ENCODE measurements at places on chromosomes 5 and 9. TPM values are rescaled to one million over a fixed set of nuclear protein-coding genes. Genes with fewer than 3 reads are reported as not detected.
A peak's percentile ranks its signal among the peaks of the same experiment; 100 is the strongest.

DNA sequence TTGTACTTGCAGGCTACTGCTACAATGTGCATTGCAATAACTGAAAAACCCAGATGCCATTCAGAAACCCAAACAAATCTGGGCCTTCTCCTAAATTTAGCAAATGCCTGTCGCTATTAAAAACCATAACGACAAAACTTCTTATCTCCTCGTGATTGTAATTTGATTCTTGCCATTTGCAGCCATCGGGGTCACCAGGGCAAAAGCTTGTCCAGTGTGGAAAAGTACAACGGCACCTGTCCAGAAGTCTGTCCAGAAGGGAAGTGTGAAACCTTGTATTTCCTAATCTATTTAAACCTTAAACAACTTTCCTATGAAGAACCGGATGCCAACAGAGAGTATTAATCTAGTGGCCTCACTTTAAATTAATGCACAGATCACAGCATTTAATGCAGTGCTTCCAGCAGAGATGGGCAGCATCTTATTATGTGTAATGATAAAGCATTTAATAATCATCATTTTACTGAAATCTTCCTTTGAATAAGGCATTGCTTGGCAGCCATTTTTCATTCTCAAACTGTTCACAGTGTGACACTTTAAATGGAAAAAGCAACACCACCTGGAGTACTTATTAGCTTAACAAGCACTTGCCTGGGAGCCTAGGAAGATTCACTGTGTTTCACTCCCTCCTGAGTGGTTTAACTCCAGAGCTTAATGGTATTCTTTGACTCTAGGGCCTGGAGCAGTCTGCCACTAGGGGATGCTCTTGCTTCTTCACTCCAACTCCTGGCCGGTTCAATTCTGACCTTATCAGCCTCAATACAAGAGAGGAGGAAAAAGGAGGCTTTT lies 4.9 kb upstream of the C7 start:
- peak; percentile 71 for DNase-seq
- H3K4me1 ChIP-seq: no peaks in the 10 kb centered on the region
- no peaks in the 10 kb centered on the region for H3K27me3 ChIP-seq
- H3K27ac ChIP-seq: peak overlapping the region; percentile 17

- no peak overlapping the region for H3K4me3 ChIP-seq
- H3K27ac ChIP-seq: no peak overlapping the region
- no peak for DNase-seq
- H3K36me3 ChIP-seq: no peaks in the 10 kb centered on the region
- no peaks in the 10 kb centered on the region for H3K4me1 ChIP-seq
Measured at GRCh38 chr9:37386988-37387387, 35.5 kb upstream of the GRHPR start.

DNA sequence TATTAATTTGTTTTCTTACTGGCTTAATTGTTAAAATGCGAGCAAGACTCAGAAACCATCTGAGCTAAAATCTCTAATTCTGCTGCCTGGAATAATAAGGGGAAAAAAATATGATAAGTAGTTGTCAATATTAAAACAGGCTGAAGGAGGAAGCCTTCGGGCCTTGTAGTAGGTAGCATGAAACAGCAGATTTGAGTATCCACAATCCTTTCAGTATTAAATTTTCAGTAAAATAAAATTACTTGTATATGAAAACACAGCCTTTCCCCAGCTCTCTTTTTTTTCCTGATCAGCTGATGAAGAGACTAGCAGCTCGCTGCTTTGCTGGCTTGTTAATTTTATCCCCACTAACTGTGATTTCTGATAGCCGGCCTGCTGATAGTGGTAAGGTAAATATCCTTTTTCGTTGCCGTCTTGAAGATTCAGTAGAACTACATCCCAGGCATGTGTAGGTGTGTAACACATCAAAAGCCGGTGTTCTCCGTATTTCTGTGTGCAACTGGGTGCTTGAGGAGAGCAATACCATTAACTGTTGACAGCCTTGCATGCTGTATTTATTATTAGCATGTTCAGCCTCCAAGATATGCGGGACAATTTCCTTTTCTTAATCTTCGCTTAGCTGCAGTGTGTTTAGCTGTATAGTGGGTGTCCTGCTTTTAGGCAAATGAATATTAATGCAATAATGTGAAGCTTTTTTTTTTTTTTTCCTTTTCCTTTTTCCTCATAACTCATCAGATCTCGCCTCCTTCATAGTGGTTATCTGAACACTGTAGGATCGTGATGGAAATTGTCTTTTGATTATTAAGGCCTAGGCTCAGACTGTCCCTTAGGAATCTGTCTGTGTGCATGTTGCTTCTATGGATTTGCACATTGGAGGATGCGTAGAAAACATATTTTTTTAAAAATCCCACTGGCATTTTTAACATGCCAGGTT lies 144.6 kb downstream of the SMARCA2 start:
- no peaks in the 10 kb centered on the region for H3K27me3 ChIP-seq
- no peaks in the 10 kb centered on the region for H3K36me3 ChIP-seq
- H3K4me1 ChIP-seq: no peaks in the 10 kb centered on the region
- no peak for DNase-seq

GRCh38 chr9:130189840-130190239 lies 17.6 kb downstream of the NCS1 start:
- peak overlapping the region; percentile 80 for H3K27ac ChIP-seq
- no peaks in the 10 kb centered on the region for H3K27me3 ChIP-seq
- no peak for DNase-seq
- no peak overlapping the region for H3K4me3 ChIP-seq
- H3K4me1 ChIP-seq: peaks cover 29% of the 10 kb centered on the region

DNA sequence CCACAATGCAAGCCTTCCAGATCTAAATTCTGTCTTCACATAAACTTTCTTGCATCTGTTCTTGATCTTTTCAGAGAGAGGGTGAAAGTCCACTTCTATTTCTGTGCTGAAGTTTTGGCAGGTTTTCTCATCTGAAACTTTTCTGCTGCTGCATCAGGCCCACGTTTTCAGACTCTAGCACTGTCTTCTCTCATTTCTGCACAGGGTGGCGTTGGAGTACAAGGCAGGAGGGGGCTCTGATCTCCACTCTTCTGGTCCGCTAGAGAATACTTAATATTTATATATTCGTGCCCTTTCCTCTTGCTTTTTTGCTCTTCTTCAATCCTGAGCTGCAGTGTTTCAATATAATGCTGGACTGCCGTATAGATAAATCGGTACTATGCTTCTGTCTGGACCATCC lies 204.0 kb upstream of the PRDM9 start:
- no peaks in the 10 kb centered on the region for H3K4me1 ChIP-seq
- H3K27ac ChIP-seq: no peak overlapping the region
- H3K36me3 ChIP-seq: no peaks in the 10 kb centered on the region

GRCh38 chr9:85501456-85501855 lies 240.3 kb downstream of the AGTPBP1 start:
- no peak overlapping the region for H3K27ac ChIP-seq
- H3K36me3 ChIP-seq: peaks cover 5% of the 10 kb centered on the region
- H3K4me1 ChIP-seq: no peaks in the 10 kb centered on the region
- no peak overlapping the region for H3K4me3 ChIP-seq

- DNase-seq: peak; percentile 17
- H3K4me1 ChIP-seq: no peaks in the 10 kb centered on the region
- peak within 1 kb of the TSS; percentile 19 for H3K4me3 ChIP-seq
- H3K36me3 ChIP-seq: no peaks in the 10 kb centered on the region
Measured at GRCh38 chr9:6645355-6646292, at the start of gene GLDC. GLDC (minus strand) TSS chr9:6645729; CDS start chr9:6645499, 230 bp downstream.

- H3K4me3 ChIP-seq: no peak overlapping the region
- H3K27me3 ChIP-seq: no peaks in the 10 kb centered on the region
- no peak overlapping the region for H3K27ac ChIP-seq
- H3K4me1 ChIP-seq: no peaks in the 10 kb centered on the region
- H3K36me3 ChIP-seq: no peaks in the 10 kb centered on the region
Measured at GRCh38 chr9:29796291-29796952, 2223.1 kb upstream of the C9orf72 start.

DNA sequence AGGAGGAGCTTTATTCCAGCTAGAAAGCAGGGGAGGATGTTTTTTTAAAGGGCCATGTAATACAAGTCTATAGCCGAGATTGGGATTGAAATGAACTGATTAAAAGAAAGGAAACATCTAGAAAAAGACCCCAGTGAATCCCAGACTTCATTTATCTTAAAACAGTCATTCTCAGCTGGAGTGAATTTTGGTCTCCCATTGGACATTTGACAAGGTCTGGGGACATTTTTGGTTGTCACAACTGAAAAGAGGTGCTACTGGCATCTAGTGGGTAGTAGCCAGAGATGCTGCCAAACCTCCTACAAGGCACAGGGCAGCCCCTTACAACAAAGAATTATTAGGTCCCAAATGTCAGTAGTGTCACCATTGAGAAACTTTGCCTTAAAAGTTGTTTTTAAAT lies 16.3 kb upstream of the SPINK4 start:
- no peak for DNase-seq
- no peaks in the 10 kb centered on the region for H3K27me3 ChIP-seq
- no peaks in the 10 kb centered on the region for H3K36me3 ChIP-seq
- H3K4me3 ChIP-seq: no peak overlapping the region

GRCh38 chr9:33146298-33146697 lies 20.8 kb downstream of the B4GALT1 start:
- H3K27me3 ChIP-seq: no peaks in the 10 kb centered on the region
- peaks cover 20% of the 10 kb centered on the region for H3K4me1 ChIP-seq
- no peak overlapping the region for H3K4me3 ChIP-seq
- no peak for DNase-seq
- H3K27ac ChIP-seq: no peak overlapping the region
- H3K36me3 ChIP-seq: no peaks in the 10 kb centered on the region

DNA sequence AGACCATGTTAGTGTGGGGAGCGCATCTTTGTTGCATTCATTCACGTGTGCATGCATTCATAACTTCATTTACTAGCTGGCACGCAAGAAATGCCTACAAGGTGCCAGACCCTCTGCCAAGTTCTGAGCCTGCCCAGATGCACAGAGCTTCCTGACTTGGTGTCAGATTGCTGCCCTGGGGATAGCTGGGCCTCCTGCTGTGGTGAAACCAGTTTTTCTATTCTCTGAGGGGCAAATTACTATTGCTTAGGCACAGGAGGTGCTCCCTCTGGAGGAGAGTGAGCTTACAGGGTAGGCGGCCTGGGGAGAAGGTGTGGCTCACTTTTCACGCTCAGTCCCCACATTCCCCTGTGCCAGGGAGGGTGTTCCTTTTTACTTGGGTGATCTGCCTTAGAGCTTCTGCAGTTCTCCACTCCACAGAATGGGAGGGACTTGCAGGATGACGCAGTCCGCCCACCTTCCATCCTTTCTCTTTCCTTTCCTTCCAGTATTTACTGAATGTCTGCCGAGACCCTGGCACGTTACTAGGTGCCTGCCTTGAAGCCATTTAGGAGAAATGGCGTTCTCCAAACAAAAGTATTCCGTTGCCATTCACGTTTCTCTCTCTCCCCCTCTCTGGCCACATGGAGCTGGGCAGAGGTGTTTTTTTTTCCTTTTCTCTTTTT lies 27.9 kb upstream of the CTNNA1 start:
- no peaks in the 10 kb centered on the region for H3K4me1 ChIP-seq
- H3K27me3 ChIP-seq: no peaks in the 10 kb centered on the region
- H3K36me3 ChIP-seq: no peaks in the 10 kb centered on the region
- H3K27ac ChIP-seq: peak overlapping the region; percentile 69
- DNase-seq: peak; percentile 34

- no peak for DNase-seq
- H3K27me3 ChIP-seq: no peaks in the 10 kb centered on the region
- H3K4me1 ChIP-seq: no peaks in the 10 kb centered on the region
- H3K4me3 ChIP-seq: no peak overlapping the region
Measured at GRCh38 chr5:104526866-104527265, 964.3 kb upstream of the NUDT12 start.

Gene ANKRD33B
- 2.1 TPM for total RNA-seq

Gene TMEM38B
- 18.9 TPM for total RNA-seq

Gene LCN1
- total RNA-seq: not detected

Gene MLANA
- not detected for total RNA-seq

Gene FBXW5
- 111 TPM for total RNA-seq

Gene PCDHGA9
- total RNA-seq: 11.8 TPM

All from uterus (tissue), 4 donors.